ENCODE measurements at places on chromosomes 16 and 17.

GRCh38 chr17:79231766-79232287 lies 157.2 kb downstream of the ENGASE start:
- no peak for DNase-seq

DNA sequence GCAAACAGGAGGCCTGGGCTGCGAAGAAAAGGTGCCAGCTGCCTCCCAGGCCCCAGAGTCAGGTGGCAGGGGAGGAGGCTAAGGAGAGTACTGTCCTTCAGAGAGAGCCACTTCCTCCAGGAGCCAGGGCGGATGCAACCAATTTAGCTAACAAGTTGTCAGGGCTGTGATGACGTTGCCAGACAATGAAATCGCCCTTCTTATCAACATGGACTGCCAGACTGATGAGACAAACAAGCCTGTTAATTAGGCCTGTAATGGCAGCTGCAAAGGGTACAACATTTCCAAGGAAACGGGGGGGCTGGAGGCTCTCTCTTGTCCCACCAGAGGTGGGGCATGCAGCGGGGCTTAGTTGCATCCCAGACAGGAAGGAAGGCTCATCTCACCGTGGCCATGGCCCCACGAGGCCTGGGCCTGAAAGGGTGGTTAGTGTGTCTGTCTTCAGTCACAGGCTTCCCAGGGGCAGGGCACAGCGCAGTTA lies 111.8 kb downstream of the SDK2 start:
- no peak for DNase-seq

DNA sequence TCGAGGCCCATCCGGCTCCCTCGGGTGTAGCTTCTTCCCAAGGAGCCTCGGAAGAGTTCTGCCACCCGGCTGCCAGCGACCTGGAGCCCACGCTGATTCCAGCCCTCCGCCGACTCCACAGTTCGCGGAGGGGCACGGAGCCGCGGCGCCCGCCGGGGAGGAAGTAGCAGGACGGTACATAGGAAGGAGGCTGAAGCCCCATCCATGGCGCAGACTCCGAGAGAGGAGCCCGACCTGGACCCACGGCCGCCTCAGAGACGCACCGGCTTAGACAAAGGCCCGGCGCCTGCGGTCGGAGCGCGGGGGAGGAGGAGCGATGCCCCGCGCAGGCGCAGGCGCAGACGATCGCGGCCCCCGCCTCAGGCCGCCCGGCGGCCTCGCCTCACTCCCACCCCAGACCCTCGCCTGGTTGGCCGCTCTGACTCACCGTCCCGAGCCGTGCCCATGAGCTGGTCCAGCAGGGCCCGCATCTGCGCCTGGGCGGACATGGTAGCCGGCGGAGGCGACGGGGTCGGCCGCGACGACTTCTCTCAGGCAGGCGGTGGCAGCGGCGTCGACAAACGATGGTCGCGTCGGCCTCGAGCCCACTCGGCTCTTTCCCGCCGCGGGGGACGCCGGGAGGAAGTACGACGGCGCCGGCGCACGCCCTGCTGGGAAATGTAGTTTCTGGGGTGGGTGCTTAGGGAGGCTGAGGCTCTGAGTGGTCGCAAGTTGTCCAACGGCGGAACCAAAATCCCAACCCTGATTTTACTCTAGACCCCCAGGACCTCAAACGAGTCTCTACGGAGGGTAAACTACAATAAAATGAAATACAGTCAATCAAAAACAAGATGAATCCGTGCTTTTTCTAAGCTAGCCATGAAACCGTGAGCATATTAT lies at the start of gene LUC7L:
Gene LUC7L (minus strand): TSS at position 598 of the 879 bp plus-strand sequence. CDS start 110 bp downstream, at position 488.
- peak; percentile 86 for DNase-seq

DNA sequence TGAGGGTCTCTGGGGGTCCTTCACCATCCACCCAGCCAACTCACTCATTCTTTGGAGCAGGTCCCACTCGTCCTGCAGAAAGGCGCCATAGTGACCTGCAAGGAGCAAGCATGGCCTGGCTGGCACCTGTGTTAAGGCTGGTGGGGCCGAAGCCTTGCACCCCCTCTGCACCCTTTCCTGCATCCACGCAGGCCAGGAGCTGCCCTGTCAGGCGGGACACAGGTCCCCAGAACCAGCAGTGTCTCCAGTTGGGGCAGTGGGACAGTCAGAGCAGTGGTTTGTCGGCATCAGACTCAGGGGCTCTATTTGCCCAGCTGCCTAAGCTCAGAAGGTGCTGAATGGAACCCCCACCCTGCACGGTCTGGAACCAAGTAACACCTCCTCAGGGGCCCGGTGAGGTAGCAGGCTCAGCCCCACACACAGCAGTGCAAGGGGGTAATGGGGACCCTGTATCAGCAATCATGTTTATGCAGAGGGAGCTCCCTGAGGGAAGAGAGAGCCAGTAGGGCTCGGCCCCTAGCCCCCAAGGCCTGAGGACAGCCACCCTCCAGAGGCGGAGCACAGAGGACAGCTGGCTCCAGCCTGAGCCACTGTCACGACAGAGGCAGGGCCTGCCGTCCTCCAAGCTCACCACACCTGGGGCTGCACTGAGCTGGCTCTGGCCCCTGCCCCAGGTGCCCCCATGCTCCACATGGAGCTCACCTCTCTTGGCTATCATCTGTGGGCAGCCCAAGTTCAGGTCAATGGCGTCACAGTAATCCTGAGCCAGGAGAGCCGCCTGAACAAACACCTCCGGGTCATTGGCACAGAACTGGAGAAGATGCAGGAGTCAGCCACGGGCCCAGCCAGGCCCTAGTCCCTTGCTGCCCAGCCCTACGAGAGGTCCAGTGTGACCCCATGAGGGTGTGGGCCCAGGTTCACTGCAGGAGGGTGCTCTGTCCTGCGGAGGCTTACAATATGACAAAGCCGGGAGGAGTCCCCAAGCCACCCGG lies 1.9 kb downstream of the DUS1L start:
- no peak for DNase-seq

GRCh38 chr16:20334396-20334795 lies 7.1 kb upstream of the GP2 start:
- DNase-seq: no peak

DNA sequence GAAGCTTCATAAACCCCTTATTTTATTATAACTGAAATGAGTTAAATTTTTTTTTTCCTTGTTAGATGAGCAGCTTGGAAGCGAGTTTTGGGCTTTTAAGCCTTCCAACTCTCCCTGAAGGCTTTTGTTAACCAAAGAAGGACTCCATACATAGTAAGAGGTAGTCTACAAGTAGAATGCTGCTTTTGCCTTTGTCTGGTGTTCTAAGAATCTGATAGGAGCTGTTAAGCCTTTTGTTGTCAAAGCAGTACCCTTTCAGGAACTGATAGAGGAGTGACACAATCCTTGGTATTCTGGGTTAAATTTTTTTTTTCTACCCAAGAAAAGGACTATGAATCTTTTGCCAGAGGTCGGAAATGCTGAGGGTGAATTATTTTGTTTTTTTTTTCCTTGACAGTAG lies 26.1 kb downstream of the MAP2K4 start:
- DNase-seq: no peak

All from T-helper 2 cell treated with Interferon-gamma antibody and Interleukin-4, amounts not matched to agents 5 μg/mL and 100 μg/mL, for 36 hours (primary cell).